ENCODE measurements at places on chromosomes 3 and 15. TPM values are rescaled to one million over a fixed set of nuclear protein-coding genes. Genes with fewer than 3 reads are reported as not detected.

Gene MNS1
- 25.2 TPM for polyA plus RNA-seq

Gene IL20RB
- polyA plus RNA-seq, result 0.57 TPM

Gene TRIM71
- 8.6 TPM for polyA plus RNA-seq

Gene C15orf39
- polyA plus RNA-seq, result 8.9 TPM

Gene LTK
- 0.64 TPM for polyA plus RNA-seq

Gene ISG20
- 1.8 TPM for polyA plus RNA-seq

DNA sequence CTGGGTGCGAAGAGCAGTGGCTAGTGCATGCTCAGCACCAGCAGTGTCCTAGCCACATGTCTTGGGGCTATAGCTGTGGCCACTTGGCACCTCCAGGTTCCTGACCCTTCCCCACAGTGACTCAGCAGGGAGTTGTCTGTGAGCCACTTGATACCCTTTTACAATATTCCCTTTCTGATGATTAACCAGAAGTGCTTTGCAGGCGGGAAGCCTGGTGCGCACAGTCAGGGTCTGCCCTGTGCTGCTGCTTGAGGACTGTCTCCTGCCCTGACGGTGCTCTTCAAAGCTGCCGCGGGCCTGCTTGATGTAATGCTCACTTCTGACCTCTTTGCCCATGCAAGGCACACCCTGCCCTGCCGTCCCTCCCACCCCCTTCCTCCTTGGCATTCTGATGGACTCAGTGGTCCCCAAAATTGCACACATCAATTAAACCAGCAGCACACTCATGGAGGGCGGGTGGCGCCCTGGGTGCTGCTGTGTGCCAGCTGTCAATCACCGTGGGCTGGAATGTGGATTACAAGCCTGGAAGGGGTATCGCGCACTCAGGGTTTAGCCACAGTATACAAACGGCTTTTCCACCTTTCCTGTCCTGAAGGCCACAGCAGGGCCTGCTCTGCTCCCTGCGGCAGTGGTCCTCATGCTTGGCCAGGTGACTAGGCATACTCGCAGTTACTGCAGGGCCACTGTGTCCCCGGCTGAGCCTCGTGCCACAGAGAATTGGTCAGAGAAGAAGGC lies 40.9 kb upstream of the PCSK6 start:
- DNase-seq, result no peak

DNA sequence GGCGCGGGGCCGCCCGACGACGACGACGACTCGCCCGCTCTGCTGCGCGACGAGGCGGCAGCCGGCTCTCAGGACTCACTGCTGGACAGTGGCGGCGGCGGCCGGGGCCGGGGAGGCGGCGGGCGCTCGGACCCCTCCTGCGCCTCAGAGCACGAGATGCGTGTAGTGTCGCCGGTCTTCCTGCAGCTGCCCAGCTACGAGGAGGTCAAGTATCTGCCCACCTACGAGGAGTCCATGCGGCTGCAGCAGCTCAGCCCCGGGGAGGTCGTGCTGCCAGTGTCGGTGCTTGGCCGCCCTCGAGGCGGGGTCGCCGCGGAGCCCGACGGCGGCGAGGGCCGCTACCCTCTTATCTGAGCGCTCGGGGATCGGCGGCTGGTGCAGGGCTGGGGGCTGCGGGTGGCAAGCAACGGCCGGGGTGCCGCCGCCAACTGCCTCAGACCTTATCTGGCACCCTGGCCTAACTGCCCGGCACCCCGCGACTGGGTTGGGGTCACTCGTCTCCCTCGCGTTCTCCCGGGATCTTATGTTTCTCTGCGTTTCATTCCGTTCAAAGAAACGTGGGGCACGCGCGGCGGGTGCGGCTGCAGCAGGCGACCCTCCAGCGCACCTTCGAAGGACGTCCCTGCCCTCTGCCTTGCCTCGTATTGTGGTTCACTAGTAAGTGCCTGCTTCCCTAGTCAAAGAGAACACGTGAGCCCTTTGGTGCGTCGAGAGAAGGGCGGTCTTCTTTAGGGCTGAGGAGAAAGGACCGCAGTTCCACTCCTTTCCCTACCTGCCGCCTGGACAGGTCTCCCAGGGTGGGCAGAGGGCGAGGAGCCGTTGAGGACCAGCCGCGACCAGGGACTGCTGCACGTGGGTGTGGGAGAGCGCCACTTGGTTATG lies 1.0 kb downstream of the C3orf80 start:
- no peak for DNase-seq

- DNase-seq, result no peak
These were observed 156.4 kb upstream of the CBLB start for GRCh38 chr3:106025151-106025722.

GRCh38 chr15:26875476-26875850 lies 8.6 kb downstream of the GABRA5 start:
- no peak for DNase-seq

GRCh38 chr3:78338405-78338804 lies 1298.5 kb downstream of the ROBO2 start:
- no peak for DNase-seq

- no peak for DNase-seq
These were observed 3.6 kb downstream of the ZBTB38 start for GRCh38 chr3:141371882-141372281.

- no peak for DNase-seq
These were observed 150.8 kb upstream of the BNIP2 start for GRCh38 chr15:59839906-59840305.

DNA sequence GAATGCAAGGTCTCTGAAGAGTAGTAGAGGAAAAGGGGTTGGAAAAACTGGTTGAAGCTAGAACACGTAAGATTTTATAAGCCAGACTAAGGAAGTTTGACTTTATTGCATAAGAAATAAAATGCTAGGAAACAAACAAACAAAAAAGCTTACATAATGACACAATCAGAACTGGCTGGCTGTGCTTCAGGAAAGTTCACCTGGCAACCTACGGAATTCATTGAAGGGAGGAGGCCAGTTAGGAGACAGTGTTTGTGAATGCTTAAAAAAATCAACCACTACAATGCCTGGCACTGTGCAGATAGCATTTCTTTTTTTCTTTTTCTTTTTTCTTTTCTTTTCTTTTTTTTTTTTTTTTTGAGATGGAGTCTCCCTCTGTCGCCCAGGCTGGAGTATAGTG lies 1.9 kb upstream of the ICE2 start:
- DNase-seq, result no peak

DNA sequence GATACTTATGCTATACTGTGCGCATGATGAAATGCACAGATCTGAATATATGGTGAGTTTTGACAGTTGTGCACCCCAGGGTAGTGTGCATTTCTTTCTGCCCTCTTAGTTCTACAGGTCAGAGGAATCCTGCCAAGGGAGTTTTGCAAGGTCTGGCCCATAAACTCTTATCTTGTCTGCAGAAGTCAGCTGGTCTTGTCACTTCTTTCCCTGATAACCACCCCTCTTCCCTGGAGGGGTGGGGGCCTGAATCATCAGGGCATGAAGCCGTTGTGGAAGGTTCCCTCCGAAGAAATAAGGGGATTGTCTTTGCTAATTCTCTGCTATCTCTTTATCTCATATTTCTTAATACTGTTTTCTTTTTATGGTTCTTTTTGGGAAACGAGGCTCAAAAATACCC lies 30.4 kb downstream of the TRIM71 start:
- DNase-seq, result no peak

- DNase-seq, result no peak
These were observed 41.2 kb downstream of the CEP63 start for GRCh38 chr3:134527037-134527436.

DNA sequence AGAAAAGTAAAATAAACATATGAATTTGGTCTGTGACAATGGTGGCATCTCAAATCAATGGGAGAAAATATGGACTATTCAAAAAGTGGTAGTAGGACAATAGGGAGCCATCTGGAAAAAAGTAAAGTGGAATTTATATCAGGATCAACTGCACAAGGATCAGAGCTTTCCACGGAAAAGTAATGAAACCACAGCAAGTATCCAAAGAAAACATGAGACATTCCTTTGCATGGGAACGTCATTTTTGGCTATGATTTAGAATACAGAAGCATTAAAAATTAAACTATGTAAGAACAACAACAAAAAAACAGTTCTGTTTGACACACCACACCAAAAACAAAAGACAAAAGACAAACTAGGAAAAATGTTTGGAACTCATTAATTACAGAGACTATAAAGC lies 18.7 kb downstream of the CRBN start:
- no peak for DNase-seq

Data from left renal pelvis (tissue), 4 donors.